ENCODE measurements at places on chromosomes 3 and 15.

- no peak for DNase-seq
These were observed 875.1 kb downstream of the NSUN3 start for GRCh38 chr3:94937980-94938379.

- DNase-seq = peak; percentile 10
These were observed 1.4 kb upstream of the IL17RC start for GRCh38 chr3:9915254-9916141.

GRCh38 chr3:196504556-196504955 is 988 bp upstream of the RNF168 start:
- no peak for DNase-seq

- DNase-seq = no peak
These were observed 180.7 kb upstream of the PDZRN3 start for GRCh38 chr3:73805435-73805834.

- DNase-seq = no peak
These were observed 465.5 kb upstream of the PPP2R3A start for GRCh38 chr3:135500034-135500433.

DNA sequence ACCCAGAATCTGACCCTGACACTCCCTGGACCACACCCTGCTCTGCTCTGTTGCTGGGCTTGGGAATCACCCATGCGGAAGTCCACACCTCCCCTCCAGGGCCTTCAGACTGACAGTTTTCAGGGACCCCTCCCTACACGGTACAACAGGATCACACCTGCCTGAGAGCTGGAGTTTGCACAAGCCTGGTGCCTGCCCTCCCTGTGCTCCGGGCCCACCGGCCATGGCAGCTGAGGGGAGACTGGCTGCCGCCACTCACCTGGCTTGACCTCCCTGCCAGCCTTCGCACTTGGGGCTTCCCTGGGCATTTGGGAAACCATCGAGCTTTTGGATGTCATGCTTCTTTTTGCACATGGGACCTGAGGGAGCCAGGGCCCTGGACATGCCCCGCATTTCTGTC is 95.9 kb upstream of the ANKRD34C start:
- no peak for DNase-seq

DNA sequence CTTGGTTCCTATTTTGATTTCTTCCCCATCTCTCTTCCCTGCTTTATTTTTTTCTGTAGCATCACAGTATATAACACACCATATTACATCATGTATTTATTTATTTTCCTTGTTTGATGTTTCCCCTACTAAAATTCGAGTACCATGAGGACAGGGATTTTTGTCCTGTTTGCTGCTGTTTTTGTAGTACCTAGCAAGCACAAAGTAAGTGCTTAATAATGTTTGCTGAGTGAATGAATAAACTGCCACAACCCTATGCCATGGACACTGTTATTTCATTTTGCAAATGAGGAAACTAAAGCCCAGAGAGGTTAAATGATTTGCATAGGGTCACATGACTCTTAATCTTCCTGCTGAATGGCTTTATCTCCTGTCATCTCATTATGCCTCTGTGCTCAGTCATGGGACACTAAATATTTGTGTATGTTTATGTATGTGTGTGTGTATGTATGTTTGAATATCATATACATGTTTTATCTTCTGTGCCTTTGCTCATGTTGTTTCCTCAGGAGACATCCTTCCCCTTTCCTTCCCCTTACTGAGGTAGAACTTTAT is 26.1 kb upstream of the MGA start:
- no peak for DNase-seq

- DNase-seq = no peak
These were observed 13.1 kb downstream of the MTHFS start for GRCh38 chr15:79883579-79884203.

DNA sequence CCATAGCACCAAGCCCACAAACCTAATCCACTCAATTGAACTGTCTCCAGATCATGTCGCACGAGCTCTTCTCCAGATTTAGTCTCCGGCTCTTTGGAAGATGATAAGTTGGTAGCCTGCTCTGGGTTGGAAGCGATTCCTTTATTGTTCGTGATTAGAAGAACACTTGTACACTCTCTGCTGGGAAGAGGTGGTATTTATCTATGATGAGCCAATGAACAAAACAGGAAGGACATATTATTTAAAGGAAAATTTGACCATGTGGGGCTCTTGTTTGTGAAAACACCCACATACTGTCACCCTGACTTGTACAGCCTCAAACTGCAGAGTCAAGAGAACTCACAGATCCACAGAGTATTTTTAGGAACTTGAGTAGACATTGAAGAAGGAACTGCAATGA is 54.4 kb downstream of the MYZAP start:
- DNase-seq = no peak

Data from stimulated activated CD4-positive, alpha-beta T cell treated with anti-CD3 and anti-CD28 coated beads, Interleukin-4, amount 100 ng/mL, for 4 hours (primary cell).